ENCODE measurements at places on chromosomes 5 and 9.

- no peak for DNase-seq
Measured at GRCh38 chr9:121890746-121891145, 202.4 kb downstream of the TTLL11 start.

GRCh38 chr5:144086295-144086694 lies 84.2 kb downstream of the YIPF5 start:
- DNase-seq, result no peak

DNA sequence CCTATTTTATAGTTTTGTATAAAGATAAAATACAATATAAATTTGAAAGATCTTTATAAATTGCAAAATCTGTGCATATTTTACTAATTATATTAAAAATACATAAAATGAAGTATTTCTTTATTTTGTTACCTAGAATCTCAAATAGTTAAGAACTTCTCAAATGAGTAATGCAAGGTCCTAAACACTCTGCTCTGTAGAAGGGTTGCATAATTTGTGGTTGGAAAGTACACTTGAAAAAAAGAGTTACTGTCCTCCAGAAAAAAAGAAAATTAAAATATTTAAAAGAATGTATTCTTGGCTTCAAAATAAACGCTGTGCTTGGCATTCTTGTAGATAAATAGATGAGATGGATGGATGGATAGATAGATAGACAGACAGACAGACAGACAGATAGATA lies 428.8 kb upstream of the CDH6 start:
- no peak for DNase-seq

GRCh38 chr9:88998503-88998902 lies 7.2 kb downstream of the S1PR3 start:
- no peak for DNase-seq

GRCh38 chr9:26077860-26078259 lies 399.6 kb upstream of the TUSC1 start:
- DNase-seq, result no peak

- peak; percentile 30 for DNase-seq
Measured at GRCh38 chr9:126326228-126327005, at the start of gene MVB12B. TSS of gene MVB12B (plus strand) at chr9:126326829. CDS start at chr9:126326930, 101 bp downstream.

DNA sequence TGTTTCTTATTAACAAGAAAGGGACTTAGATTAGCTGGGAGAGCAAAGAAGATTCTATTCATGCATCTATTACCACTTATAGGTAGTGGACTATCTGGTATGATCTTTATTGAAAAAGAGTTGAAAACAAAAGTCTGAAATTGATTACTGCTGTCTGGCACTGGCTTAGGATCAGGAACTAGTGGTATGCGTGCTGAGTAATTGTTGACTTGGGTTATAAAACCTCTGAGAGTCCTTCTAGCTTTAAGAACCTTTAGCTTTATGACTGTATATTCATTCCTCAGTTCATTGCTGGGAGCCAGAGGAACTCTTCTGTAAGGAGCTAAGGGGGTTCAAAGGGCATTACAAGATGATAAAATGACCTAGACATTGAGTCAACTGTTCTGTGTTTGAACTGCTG lies 7.6 kb downstream of the SLC1A1 start:
- DNase-seq, result no peak

DNA sequence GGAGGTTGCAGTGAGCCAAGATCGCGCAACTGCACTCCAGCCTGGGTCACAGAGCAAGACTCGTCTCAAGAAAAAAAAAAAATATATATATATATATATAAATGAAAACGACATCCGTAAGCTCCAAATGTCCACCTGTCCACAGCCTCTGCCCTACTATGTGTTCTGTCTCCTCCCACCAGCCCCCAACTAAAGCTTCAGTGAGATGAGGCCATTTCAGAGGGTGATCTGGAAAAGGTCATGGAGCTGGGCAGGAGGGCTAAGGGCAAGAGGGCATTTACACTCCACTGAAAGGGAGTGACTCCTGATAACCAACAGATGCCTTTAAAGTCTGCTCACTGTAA lies 2.4 kb downstream of the SPRY4 start:
- DNase-seq, result no peak

- DNase-seq, result no peak
Measured at GRCh38 chr9:5978523-5978922, 36.9 kb downstream of the RANBP6 start.

DNA sequence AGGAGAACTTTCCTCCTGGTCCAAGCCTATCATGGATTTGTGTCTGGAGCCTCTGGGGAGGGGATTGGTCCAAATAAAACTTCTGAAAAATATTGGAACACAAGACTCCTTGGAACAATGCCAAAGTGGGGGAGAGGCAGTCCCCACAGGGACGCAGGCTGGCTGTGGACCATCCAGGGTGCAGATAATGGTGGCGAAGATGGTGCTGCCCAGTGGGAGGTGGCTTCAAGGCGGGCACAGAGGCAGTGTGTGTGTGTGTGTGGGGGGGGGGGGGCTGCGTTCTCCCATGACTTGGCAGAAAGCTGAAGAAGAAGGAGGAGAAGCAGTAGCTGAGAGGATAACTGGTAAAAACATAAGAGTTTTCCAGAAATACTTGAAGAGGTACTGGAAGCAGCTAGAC lies 186.4 kb downstream of the MELK start:
- no peak for DNase-seq

DNA sequence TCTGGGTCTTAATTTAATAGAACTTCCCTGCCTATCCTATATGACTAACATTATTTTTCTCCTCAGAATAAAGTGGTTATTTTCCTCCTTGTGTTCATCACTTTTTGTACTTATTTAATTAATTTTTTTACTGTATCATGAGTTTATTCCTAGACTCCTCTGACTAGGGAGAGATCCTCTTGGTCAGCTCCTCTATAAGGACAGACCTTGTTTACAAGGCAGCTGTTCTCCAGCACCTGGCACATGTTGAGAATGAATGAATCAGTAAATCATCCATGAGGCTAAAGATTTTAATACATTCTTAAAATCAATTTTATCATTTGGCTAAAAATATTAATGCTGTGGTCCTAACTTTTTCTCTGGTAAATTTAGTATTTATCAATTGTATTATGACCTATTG lies 139.8 kb downstream of the NUDT12 start:
- no peak for DNase-seq

DNA sequence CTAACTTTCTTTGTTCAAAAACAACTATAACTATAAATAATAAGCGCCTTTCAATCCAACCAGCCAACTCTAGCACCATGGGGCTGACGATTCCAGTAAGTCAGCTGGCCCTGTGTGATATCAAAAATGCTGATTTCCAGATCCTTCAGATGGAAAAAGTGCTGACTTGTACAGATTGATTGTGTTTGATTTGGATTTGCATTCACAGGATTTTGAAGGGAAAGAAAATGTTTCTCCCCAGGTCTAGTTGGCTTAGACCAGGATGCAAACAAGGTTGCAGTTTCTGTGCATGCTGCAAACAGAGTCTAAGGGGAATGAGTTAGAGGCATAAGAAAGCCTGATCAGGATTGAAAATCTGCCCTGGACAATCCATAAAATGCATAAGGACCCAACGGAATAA lies 68.9 kb downstream of the SLC1A3 start:
- DNase-seq, result no peak

DNA sequence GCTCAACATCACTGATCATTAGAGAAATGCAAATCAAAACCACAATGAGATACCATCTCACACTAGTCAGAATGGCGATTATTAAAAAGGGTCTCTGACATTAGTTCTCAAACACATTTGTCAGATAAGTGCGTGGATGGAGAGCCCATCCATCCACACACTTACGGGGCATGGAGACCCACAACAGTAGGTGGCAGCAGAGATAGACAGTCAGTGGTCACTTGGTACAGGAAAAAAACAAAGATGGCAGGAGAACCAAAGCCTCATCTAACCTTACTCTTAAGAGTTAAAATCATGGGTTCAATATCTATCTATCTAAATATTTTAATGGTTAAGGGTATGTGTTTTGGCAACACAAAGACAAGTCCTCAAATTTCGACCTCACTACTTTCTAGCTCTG lies 1378.7 kb upstream of the C9orf72 start:
- DNase-seq, result no peak

DNA sequence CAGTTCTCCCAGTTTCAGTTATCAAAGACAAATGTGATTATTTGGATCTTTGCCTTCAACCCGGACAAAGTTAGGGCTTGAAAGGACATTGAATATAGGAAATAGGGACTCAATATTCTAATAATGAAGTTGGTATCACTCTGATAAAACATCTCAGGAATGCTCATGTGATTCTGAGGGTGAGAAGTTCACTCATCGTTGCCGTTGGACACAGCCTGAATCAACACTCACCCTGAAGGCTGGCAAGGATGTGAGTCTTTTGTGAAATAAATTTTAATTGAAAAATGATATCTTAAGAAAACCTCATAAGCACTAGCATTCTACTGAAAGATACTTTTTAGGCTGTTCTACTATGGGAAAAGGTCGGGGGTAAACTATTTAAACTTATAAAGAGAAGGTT lies 44.8 kb upstream of the C9orf72 start:
- no peak for DNase-seq

- DNase-seq, result no peak
Measured at GRCh38 chr5:160923936-160924710, 72.1 kb upstream of the ATP10B start.

- no peak for DNase-seq
Measured at GRCh38 chr9:110078604-110079003, 129.4 kb downstream of the C9orf152 start.

DNA sequence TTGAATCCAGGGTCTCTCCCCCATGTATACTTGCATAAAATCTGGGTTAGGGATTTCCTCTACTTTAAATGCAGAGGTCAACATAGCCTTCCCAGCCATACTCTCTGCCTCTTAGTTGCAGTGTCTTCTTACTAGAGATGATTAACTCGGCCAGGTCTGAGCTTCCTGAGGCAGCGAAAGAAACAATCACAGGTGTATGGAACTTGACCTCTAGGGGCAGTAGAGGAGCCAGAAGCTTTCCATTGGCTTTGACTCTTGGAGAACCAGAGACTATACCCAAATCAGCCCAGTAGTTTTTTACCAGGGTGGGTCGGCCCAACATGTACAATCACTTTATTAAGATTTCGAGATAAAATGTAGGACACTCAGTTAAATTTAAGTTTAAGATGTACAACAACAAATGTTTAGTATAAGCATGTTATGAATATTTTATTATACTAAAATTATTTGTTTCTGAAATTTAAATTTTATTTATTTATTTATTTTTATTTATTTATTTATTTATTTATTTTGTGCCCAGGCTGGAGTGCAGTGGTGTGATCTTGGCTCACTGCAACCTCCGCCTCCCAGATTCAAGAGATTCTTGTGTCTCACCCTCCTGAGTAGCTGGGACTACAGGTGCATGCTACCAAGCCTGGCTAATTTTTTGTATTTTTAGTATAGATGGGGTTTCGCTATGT lies 48.0 kb upstream of the DMRT3 start:
- DNase-seq, result no peak

- DNase-seq, result no peak
Measured at GRCh38 chr9:122128007-122128968, 31.3 kb downstream of the NDUFA8 start.

DNA sequence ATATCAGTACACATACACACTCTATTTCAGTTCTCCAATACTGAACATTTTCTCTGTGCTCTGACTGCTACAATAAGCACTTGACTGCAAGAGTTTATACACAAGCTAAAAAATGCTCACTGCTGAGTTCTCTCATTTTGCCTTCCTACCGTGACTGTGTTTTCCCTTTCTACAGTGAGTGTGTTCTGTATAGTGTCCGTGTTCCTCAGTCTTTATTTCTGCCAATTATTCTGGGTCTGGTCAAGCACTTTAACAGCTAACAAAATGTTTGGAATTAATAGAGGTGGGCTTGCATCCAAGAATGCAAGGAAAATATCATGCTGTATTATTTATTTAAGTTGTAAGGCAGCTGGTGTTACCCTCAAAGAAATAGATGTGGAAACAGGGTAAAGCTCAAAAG lies 217.0 kb upstream of the NREP start:
- DNase-seq, result no peak

GRCh38 chr5:103177543-103177942 lies 57.4 kb downstream of the PPIP5K2 start:
- DNase-seq, result no peak

DNA sequence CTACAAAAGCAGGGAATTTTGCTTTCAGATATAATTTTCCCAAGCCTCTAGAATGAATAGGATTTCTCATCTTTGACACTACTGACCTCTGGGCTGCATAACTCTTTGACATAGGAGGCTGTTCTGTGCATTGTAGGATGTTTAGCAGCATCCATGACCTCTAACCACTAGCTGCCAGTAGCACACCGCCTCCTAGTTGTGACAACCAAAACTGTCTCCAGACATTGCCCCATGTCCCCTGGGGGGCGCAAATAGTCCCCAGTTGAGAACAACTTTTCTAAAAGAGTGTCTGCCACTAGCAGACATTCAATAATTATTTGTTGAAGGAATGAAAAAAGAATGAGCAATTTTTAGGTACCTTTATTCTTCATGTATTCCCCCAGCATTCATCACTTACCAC lies 51.8 kb downstream of the POU4F3 start:
- DNase-seq, result no peak

- no peak for DNase-seq
Measured at GRCh38 chr5:132054031-132054696, 6.3 kb upstream of the IL3 start.

DNA sequence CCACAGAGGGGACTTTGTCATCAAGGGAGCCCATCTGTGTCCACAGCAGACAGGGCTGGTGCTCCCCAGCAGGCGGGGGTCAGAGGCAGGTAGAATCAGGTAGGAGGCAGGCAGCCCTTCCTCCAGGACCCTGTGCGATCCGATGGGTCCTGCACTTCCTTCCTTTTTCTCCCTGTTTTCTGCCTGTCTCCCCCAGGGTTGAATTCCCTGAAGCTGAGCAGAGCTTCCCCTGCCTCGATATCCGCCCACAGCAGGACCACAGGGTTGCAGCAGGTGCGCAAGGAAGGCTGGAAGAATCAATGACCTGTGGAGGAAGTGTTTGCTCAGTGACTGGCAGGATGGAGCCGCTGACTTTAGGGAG lies 69.2 kb downstream of the MRPL36 start:
- no peak for DNase-seq

- DNase-seq, result no peak
Measured at GRCh38 chr5:177995691-177996595, at the start of gene PROP1. TSS of gene PROP1 (minus strand) at chr5:177996242. CDS start at chr5:177995933, 309 bp downstream.

DNA sequence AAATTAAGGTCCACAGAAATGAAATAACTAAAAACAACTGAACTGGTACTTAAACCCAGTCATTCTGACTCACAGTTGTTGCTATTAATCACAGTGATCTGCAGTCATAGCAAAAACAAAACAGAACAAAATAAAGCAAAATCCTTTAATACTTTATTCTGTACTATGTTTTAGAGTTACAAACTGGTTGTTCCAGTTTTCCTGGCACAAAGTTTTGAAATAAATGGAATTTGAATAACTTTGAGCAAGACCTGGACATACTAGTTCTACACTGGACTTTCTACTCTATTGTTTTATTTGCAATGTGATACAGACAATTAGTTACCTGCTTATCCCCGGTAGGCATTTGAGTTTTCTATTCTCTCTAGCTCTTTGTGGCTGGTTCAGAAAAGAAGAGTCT lies 147.9 kb downstream of the DMRT2 start:
- no peak for DNase-seq

- no peak for DNase-seq
Measured at GRCh38 chr9:36902080-36902716, 131.9 kb downstream of the PAX5 start.

GRCh38 chr9:100281066-100281465 lies 71.7 kb downstream of the TEX10 start:
- no peak for DNase-seq

GRCh38 chr5:165775111-165775510 lies 2269.7 kb downstream of the MAT2B start:
- DNase-seq, result no peak

Data from GM18507 (cell line).